ENCODE measurements at places on chromosomes 4 and X.

DNA sequence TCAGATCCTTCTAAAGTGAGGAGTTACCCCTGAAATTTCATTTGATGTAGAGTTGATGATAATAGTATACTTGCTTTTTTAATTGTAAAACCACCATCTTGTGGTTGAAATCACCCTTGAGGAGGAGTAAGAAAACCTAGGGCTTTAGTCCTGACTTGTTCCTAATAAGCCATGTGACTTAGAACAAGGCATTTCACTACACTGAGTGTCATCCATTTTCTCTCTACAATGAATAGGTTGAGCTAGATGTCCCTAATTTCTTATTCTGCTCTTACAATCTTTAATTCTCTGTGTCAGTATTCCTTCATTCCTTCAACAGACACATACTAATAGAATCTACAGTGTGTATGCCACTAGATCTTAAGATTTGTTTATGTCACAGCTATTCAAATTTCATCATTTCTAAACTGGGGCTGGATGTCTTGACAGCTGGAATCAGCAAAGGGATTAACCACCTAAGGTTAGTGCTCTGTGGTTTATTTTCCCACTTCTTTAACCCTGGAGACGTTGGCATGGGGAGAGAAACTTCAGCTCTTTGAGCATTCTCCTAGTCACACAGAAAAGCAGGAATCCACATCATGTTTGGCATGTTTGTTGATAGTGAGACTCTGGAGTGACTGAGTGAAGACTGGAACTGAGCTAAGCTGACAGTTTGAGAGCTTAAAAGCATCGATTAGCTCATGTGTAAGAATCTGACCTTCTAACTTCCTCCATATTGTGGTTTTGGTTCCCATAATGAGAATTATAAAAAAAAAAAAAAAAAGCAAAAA lies 246.3 kb downstream of the NDST4 start:
- DNase-seq, result no peak

DNA sequence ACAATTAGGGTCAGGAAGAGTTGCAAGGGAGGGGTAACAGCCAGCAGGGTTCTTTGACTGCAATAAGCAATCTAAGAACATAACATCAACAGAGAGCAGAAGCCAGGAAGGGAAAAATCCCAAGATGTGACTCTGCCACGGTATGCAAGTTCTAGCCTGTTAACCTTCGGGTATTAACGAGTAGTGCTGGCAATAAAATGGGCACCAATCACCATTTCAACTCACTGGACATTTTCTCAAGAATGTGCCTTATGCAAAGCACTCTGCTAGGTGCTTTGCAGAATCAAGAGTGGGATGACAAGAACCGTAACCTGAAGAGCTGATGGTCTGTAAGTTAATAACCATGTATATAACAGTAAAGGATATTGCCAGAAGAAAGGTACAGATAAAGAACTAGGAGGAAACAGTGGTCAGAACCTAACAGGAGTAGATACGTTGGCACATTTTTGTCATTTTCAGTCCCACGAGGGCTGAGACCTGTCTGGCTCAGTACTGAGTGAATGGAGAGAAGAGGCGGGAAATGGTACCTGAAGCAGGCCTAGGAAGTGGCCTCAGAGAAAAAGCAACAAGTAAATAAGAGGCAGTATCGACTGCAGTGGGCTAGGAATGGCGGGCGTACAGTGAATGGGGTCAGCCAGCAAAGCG lies 2.7 kb downstream of the ELOVL6 start:
- no peak for DNase-seq

DNA sequence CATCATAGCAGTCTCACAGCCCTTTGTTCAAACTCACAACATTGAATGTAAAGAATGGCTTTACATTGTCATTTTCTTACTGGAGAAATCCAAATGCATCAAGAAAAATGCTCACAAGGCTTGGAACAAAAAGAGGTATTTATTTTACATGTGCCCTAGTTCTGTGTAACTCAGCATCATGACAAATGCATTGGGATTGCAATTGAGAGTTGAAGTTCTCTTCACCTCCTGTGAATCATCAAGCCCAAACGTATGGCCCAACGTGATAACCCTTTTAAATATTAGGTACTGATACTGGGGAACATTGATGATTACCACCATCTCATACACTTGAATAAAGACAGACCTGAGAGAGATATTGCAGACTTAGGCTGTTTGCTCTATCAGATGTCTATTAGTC lies 61.6 kb downstream of the GASK1B start:
- DNase-seq, result no peak

GRCh38 chrX:11688201-11688600 lies 22.5 kb upstream of the ARHGAP6 start:
- no peak for DNase-seq

- DNase-seq, result no peak
Measured at GRCh38 chrX:108511721-108512120, 72.1 kb downstream of the COL4A5 start.

DNA sequence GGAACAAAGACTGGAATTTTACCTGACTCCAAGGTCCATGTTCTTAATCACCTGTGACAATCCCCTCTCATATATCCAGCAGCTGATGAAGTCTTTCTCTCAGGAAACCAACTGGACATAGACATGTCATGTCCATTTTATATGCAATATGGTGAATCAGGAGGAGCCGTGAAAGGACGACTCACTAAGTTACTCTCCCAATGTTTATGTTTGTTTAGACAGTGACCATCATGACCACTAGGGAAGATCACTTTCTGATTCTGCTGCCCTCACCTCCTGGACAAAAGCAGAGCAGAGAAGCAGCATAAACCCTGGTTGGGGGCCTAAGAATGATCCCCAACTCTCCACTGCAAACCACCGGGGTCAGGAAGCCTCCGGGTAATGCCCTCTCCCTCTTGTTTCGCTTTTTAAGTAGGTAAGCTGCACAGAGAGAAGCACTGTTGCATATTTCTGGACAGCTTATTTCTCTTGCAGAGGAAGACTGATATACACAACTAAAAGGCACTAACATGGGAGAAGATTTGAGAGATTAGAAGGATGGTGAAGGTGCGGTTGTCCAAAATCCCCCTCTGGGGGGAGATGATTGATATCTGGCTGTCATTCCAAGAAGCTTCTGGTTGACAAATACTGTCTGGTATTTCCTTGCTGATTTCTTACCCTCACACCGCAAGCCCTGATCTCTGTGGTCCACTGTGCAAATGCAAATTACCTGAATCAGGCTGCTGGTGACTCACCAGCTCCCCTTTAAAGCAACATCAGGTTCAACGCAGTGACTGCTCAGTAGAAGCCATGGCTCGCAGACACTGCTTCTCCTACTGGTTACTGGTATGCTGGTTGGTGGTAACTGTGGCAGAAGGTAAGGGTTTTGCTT lies at the start of gene ODAPH:
TSS of gene ODAPH (plus strand) at position 773 of the 871 bp plus-strand sequence. CDS start at position 790, 17 bp downstream.
- DNase-seq, result no peak

DNA sequence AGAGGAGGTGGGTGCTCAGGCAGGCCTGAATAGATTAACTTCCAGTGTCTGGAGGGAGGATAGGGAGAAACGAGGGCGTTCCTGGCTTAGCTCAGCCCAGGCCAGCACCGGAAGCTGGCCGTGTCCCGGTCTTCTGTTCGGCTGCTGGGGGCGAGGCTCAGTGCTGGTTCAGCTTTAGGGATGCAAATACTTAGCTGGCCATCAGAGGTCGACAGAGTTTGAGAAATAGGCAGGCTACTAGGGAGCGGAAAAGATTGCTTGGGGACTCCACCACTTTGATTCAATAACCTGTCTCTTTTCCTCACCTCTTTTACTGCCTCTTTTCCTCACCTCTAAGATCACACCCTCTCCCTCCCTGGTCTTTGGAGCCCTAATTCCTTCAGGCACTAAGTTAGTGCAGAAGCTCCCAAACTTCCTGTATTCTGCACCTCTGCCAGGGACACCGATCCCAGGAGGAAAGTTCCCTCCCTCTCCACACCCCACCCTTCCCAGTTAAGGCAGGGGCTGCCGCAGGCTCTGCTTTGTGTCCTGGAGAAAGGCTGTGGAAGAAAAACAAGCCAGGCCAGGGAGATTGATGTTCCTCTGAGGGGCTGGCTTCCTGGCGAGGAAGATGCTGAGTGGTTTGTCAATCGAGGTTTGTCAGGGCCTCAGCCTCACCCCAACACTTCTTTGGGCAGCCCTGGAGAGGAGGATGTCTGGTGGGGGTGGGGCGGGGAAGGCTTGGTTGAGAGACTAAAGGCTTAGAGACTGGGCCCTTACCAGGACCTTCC lies 6.0 kb upstream of the EFNB1 start:
- DNase-seq, result no peak

DNA sequence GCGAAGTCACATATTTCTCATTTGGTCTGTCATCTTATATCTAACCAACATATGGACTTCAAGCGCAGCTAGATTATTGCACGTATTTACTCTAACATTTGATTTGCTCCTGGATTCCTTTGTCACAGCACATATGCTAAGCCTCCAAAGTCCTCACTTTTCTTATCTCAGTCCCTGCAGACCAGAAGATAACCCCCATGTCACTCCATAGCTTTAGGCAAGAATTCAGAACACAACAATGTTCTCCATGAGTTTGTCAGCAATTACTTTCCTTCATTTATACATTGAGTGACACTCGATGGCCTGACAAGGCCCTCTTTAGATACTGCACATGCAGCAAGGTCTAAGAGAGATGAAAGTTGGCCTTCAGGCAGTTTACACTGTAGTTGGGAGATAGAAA lies 4.8 kb upstream of the STATH start:
- DNase-seq, result no peak

DNA sequence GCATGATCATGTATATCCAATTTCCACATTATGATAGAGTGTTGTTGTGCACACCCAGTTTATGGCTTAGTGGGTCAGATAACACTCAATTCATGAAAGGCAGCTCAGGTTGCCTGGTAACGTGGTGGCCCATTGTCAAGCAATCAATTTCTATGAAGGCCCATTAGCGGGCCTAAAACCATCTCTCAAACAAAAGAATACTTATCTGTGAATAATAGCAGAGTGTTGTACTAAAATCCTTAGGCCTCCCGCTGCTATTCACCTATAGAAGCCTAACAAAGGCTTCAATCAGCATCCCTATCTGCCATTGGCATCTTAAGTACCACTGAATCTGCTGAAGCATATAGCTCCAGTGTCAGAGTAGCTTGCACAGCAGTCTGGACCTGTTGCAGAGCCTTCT lies 849.6 kb upstream of the POU3F4 start:
- no peak for DNase-seq

- DNase-seq, result no peak
Measured at GRCh38 chrX:153004780-153005179, 10.9 kb upstream of the PNMA5 start.

- no peak for DNase-seq
Measured at GRCh38 chr4:183986971-183987946, 82.2 kb downstream of the STOX2 start.

- no peak for DNase-seq
Measured at GRCh38 chr4:69830560-69831269, 29.2 kb downstream of the SULT1E1 start.

GRCh38 chr4:2934077-2934812 lies 29.0 kb downstream of the NOP14 start:
- no peak for DNase-seq

DNA sequence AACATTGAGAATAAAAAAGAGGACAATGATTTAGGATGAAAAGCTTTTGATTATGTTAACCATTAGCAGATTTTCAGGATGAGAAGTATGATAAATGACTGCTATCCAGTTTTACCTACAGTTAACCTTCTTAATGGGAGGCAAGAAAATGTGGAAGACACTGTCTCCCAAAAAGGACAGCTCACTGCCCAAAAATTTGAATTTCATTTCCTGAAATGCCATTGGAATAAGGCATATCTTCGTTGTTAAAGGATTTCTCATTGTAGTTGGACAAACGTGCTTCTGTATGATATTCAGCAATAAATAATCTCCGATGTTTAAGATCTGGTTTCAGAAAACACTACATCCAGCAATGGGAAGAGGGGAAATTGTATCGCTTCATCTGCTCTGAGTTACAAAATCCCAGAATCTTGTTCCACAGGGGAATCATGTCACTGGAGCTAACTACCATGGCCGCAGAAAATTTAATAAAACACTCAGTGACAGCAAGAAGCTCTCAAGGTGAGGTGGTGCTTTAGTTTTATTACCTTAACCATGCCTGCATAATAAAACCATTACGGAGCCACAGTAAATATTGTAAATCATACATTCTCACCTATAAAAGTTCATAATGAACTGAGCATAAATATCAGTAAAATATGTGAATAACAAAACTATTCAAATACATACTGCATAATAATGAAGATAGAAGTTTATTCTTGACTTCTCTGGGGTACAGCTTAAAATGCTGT lies 552.3 kb downstream of the PCDH7 start:
- no peak for DNase-seq

DNA sequence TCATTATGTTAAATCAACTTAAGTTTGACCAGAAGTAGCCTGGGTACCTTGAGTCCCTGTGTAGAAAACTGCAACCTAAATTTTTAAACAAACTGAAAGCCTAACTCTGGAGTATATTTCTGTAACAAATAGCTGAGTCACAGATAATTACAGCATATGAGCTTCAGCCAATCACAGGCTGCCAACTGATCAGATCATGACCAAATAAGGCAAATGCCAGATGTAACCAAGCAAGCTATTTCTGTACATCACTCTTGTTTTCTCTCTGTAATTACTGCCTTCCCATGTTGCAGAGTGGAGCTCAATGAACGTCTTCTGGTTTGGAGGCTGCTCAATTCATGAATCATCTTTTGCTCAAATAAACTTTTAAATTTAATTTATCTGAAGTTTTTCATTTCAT lies 980.9 kb upstream of the DIAPH2 start:
- no peak for DNase-seq

GRCh38 chr4:8157944-8158709 lies 486 bp downstream of the ABLIM2 start:
- no peak for DNase-seq

- peak; percentile 72 for DNase-seq
Measured at GRCh38 chr4:128810871-128811570, 1.5 kb downstream of the JADE1 start.

DNA sequence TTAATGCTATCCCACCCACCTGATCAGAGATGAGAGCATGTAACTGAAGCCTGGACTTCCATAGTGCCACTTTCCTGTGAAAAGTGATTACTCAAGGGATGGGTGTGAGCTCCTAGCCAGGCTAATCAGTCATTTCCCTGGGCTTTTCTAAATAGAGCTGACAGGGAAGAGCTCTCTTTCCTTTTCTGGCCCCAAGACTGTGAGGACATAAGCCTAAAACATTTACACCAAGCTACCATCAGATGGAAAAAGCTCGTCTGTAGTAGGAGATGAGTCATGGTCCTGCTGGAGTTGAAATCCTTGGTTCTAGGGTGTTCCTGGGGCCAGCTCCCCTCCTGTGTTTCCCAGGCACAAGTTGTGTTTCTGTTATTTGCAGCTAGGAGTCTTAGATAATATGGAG lies 52.4 kb upstream of the NDP start:
- DNase-seq, result no peak

- no peak for DNase-seq
Measured at GRCh38 chr4:82055156-82055555, 318.6 kb downstream of the HNRNPD start.

DNA sequence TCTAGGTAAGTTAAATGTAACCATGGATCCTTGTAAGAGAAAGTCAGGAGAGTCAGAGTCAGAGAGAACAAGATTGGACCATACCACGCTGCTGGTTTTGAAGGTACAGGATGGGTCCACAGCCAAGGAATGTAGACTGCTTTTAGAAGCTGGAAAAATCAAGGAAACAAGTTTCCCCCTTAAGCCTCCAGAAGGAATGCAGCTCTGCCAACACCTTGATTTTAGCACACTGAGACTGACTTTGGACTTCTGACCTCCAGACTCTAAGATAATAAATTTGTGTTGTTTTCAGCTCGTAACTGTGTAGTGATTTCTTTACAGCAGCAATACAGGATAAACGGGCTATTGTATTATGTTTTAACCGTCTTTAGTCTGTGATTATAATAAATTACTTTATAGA lies 108.0 kb upstream of the USP38 start:
- no peak for DNase-seq

All from stimulated activated CD8-positive, alpha-beta memory T cell treated with anti-CD3 and anti-CD28 coated beads, Interleukin-2, amount 100 ng/mL, for 1 hour (primary cell).